ENCODE measurements at places on chromosomes 16 and 17.

GRCh38 chr17:41256291-41256685, 1.1 kb downstream of the KRTAP9-9 start:
- no peak for DNase-seq

- no peak for DNase-seq
Measured at GRCh38 chr17:4514206-4514605, 15.5 kb downstream of the SPNS2 start.

GRCh38 chr16:71777329-71777728, 31.3 kb downstream of the AP1G1 start:
- DNase-seq = no peak

GRCh38 chr16:3681206-3681605, 26.7 kb downstream of the DNASE1 start:
- DNase-seq = no peak

GRCh38 chr17:81528384-81528650, 140 bp downstream of the FSCN2 start:
- DNase-seq = no peak

DNA sequence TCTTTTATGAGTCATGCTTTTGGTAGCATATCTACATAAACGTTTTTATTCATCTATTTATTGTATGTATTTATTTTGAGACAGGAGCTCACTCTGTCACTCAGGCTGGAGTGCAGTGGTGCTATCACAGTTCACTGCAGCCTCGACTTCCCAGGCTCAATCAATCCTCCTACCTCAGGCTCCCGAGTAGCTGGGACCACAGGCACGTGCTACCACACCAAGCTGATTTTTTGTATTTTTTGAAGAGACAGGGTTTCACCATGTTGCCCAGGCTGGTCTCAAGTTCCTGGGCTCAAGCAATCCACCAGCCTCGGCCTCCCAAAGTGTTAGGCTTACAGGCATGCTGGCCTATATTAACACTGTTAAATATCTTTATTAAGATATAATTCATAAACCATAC, 20.4 kb upstream of the IL4R start:
- DNase-seq = no peak

GRCh38 chr17:43760254-43760852, 1.8 kb upstream of the SOST start:
- DNase-seq = peak; percentile 64

DNA sequence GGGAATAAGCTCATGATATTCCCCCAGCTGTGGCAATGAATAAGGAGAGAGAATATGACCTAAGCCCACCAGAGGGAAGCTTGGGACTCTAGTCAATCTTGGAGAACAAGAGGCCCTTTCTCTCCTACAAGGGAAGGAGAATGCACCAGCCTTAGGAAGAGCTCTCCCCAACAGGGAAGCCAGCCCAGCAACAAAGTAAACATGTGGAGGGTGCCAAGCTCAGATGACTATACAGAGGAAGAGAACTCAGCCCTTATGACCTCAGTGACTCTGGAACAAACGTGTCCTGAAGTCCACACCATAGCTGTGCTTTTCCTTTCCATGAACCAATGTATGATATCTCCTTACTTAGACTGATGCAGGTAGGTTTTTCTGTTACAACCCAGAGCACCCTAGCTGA, 219.7 kb downstream of the GSG1L start:
- DNase-seq = no peak

DNA sequence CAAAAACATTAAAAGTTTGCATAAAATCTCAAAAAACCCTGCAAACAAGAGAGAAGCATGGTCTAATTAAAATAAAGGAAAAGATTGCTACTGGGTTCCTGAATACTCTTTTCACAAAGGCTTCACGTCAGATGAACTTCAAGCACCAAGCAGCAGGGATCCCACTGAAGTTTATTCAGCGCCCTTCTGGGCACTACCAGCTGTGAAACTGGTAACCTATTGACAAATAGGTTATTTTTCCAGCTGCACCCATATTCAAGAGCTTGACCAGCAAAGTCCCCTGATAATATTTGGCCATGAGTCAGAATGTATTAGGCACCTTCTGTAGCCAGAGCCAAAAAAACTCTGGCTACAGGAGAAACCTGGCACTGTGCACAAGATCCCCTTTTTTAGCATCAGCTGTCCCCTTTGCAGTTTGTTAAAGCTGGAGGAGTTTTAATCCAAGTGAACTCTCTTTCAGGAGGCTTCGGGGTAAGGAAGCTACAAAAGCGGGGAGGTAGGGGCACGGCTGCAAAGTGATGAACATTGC, 60.3 kb downstream of the GRIN2A start:
- DNase-seq = no peak

GRCh38 chr17:68315930-68316329, 24.6 kb downstream of the ARSG start:
- DNase-seq = no peak

- DNase-seq = no peak
Measured at GRCh38 chr16:55179852-55180585, 144.0 kb upstream of the IRX6 start.

GRCh38 chr16:67155295-67156142, 4.2 kb downstream of the TRADD start:
- DNase-seq = no peak

- DNase-seq = no peak
Measured at GRCh38 chr16:12300490-12300889, 324.0 kb downstream of the SNX29 start.

DNA sequence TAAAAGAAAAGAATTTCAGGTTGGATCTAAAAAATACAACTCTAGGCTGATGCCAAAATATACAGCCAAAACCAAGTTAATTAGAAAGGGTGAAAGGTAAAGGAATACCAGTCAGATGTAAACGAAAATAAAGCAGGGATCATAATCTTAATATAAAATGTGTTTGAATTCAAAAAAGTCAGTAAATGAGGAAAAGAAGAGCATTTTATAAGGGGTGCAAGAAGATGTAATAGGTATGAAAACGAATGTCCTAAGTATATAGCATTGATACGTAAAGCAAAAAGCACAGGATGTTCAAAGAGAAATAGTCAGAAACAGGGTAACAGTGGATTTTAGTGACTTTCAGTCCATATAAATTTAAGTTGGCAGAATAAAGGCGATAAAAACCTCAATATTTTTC, 2.5 kb downstream of the OR3A1 start:
- DNase-seq = no peak

- DNase-seq = no peak
Measured at GRCh38 chr17:245611-246010, 64.2 kb upstream of the DOC2B start.

DNA sequence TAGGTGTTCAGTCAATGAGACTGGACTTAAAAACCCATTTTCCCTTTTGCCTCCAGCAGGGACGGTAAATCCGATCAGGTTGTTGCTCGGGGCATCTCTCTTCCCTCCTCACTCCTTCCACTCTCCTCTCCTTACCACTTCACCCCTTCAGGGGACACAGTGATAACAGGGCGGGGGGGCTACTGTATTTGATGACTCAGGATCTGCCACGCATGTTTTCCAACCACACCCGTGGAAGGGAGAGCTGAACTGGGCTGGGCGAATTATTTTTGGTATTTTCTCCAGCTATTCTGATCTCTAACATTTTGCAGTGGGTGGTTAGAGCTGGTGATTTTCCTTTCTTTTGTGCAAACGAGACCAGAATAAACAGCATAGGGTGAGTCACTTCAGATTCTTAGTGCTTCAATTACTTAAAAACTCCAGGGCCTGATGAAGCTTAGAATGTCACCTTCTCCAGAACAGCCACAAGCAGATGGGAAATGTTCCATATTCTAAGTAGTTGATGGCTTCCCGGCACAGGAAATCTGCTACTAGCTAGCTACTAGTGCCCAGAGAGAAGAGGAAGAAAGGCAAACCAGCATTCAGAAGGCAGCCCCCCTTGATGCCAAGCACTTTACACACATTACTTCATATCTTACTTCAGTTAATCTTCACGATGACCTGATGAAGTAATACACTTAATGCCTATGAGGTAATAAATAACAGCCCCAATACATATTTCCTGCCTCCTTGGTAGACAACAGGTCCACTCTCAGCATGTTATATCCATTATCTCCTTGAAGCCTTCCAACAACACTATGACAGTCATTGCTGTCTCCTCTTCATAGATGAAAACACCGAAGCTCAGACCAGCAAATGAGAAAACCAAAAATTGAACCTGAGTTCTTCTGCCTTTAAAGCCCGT, 74.1 kb downstream of the ASIC2 start:
- DNase-seq = no peak

- DNase-seq = no peak
Measured at GRCh38 chr17:4766723-4767122, 5.0 kb upstream of the TM4SF5 start.

DNA sequence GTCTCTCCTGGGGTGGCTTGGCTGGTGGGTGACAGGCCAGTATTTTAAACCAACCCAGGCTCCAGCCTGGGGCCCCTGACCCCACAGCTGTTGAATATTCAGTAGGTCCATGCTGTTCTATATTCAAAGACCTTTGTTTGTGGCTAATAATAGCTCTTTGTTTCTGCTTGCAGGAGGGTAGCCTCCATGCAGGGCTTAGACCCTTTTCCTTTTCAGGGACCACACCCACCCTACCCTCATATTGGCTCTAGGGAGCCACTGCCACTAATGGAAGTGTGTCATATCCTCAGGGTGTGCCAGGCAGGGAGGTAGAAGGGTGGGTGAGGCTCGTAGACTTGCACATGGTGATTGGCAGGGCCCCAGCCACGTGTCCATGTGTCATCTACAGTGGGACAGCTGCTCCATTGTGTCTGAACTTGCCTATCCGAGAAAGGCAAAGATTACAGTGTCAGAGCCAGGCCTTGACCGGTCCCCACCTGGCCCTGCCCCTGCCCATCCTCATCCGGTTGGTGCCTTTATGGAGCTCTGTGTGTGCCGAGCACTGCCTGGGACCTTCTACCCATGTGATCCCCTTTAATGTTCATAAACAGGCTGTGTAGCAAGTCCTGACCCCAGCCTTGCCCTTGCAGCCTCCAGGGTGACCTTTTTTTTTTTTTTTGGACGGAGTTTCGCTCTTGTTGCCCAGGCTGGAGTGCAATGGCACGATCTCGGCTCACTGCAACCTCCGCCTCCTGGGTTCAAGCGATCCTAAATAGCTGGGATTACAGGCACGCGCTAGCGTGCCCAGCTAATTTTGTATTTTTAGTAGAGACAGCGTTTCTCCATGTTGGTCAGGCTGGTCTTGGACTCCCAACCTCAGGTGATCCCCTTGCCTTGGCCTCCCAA, 22.1 kb downstream of the TMC7 start:
- no peak for DNase-seq

DNA sequence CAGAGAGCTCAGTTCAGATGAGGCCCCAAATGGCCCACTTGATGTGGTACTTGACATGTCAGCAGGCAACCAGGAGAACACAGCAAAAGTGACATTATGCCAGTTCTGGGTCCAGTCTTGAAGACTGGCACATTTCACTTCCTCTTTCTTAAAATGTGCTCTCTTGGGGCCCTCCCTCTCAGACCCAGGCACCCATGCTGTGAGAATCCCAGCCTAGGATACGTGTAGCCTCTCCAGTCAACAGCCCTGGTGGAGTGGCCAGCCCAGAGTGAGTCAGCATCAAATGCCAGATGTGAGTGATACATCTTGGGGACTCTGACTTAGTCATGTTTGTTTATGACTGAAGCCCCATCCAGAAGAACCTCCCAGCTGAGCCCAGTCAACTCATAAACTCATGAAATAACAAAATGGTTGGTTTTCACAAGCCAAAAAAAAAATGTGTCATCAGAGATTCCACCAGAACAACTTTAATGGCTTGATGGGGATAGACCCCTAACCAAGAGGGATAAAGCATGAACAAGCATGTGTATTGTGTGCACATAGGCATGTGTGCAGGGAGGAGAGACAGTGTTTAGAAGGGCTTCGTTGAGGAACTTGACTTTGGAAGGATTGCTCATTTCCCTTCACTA, 82.5 kb upstream of the TNRC6C start:
- DNase-seq = no peak

- no peak for DNase-seq
Measured at GRCh38 chr16:67006930-67007658, 18.7 kb downstream of the CES4A start.

DNA sequence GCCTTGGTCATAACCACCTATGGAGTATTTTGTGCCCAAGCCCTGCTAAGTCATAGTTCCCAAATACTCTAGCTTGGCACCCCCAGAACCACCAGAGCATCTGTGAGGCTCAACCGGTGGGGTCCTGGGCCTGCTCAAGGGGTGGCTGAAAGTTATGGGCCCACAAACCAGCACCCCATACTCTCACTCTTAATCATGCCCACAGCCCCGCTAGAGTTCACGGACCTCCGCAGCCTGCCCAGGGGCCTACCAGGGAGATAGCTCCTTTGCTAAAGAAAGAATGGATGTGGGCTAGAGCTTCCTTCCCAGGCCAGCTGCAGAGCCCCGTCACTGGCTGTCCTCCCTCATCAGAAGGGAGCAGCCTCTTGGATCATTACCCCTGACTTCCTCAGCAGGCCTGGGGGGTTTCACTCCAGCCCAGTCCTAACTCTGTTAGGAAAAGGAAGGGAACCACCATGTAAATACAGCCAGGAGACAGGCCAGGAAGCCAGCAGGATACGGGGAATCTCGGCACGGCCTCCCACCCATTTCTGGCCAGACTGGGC, 1.4 kb downstream of the GIT1 start:
- no peak for DNase-seq

- DNase-seq = no peak
Measured at GRCh38 chr16:1164975-1165374, 12.1 kb downstream of the CACNA1H start.

DNA sequence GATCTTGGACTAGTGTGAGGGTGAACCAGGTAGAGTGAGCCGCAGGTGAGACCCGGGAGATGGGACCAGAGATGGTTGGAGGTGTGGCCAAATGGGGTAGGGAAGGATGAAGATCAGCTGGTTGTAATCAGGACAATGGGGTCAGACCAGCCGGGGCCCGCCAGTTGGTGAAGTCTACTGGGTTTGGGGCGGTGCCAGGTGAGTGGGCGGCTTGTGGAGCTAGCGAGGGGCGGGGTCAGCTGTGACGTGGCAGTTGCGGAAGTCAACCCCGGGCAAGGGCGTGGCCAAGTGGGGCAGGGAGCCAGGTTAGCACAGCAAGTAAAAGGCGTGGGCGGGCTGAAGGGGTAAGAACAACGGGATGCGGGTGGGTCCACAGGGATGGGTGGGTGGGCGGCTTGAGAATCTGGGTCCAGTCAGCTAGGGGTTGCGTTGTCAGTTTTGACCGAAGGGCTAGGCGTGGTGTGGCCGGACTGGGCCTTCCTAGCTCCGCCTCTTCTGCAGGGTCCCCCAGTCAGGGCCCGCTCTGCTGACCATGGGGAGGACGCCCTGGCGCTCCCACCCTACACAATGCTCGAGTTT, 25.5 kb upstream of the ALKBH5 start:
- DNase-seq = no peak

GRCh38 chr16:46923513-46924295, 39.5 kb downstream of the GPT2 start:
- DNase-seq = no peak

- peak; percentile 40 for DNase-seq
Measured at GRCh38 chr17:69060822-69061221, at the start of gene ABCA9. Gene ABCA9, minus strand, starts transcription at chr17:69060927. Its CDS starts 9,801 bp downstream, at chr17:69051126.

DNA sequence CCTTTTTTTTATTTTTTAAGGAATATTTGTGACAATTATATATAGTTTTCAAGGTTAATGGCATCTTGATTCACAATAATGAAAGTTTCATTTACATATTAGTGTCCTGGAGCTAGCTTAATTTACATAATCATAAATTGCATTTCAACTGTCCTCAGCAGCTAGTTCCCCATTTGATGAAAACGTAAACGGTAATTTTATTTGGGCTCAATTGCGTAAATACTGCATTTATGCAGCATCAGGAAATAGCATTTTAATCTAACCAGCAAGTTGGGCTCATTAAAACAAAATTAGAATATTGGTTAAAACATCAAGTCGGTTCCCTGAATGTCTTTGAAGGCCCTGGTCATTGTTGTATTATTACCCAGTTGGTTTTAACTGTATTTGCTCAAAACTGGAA, 136.8 kb upstream of the CDH5 start:
- DNase-seq = no peak

- DNase-seq = no peak
Measured at GRCh38 chr16:46638947-46639925, 18.1 kb upstream of the SHCBP1 start.

All from AG09309 (cell line).